ENCODE measurements at places on chromosomes 11 and 22.

DNA sequence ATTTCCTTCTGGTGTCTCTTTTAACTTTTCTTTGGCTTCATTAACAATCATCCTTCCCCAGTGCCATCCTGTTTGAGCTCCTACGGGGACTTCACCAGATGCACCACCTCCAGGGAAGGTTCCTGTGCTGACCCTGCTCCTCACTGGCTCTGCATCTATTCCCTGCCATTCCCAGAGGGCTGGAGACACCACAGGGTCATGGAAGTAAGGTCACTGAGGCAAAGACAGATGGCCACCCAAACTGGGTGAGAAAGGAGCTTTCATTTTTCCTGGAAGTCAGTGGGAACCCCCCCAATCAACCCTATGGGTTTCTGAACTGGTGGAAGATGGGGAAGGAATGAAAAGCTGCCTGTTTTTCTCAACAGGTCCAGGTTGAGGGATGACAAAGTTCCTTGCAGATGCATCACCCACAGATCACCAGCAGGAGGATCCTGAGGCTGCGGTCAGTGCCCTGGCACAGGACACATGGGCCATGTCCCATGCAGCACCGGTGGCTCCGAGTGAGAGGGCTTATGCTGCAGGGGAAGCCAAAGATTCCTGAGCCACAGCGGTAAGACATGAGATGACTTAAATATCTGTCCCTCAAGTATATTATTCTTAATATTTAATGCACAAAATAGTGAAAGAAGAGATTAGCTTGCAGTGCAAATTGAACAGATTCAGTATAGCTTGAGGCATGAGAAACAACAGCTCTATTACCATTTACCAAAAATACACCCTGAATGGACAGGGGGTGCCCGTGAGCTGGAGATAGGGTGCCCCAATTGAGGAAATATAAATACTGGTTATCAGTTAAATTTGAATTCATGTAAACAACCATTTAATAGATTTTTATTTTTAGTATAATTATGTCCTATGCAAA, 73.0 kb upstream of the VPREB1 start:
- DNase-seq, result peak; percentile 2

GRCh38 chr11:83545494-83546260, 259.5 kb upstream of the CCDC90B start:
- DNase-seq, result no peak

DNA sequence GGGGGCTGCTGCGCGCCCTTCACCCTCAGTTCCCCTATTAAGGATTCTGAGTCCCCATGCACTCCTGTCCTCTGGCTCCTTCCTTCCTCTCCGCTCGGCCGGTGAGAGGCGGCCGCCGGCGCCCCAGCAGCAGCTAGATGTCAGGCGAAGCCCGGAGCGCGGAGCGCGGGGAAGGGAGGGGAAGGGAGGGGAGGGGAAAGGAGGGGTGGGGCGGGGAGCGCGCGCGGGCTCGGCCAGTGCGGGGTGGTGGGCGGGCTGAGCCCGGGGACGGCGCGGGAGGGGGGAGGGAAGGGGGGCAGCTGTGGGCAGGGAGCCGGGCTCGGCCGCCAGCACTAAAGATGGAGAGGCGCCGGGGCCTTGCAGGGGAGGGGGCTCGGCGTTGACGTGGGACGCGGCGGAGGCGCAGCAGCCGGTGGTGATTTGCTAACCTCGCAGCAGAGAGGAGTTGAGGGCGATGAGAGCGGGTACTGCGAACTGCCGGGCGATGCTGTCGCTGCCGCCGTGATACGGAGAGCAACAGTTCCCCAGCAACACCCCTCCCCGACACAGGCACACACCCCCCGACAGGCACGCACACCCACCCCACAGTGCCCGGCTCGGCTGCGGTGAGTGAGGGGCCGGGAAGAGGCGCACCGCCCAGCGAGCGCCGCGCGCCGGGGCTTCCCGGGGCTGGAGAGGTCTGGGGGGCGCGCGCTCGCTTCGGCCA, at the start of gene ZBTB16:
Gene ZBTB16 (plus strand): TSS at position 434 of the 706 bp plus-strand sequence. CDS start 3,590 bp downstream, outside the sequence.
- DNase-seq, result peak; percentile 59

- DNase-seq, result peak; percentile 94
Observed at GRCh38 chr11:128210148-128210940, 377.0 kb downstream of the ETS1 start.

GRCh38 chr11:74462009-74462408, 5.3 kb downstream of the KCNE3 start:
- DNase-seq, result no peak

DNA sequence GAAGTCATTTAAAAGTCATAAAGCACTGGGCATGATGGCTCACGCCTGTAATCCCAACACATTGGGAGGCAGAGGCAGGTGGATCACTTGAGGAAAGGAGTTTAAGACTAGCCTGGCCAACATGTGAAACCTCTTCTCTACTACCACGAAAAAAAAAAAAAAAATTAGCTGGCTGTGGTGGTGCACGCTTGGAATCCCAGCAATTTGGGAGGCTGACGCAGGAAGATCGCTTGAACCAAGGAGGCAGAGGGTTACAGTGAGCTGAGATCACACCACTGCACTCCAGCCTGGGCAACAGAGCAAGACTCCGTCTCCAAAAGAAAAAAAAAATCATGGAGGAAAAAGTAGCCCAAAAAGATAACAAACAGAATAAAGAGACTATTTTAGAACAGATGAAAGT, 42.2 kb downstream of the NUP98 start:
- DNase-seq, result no peak

DNA sequence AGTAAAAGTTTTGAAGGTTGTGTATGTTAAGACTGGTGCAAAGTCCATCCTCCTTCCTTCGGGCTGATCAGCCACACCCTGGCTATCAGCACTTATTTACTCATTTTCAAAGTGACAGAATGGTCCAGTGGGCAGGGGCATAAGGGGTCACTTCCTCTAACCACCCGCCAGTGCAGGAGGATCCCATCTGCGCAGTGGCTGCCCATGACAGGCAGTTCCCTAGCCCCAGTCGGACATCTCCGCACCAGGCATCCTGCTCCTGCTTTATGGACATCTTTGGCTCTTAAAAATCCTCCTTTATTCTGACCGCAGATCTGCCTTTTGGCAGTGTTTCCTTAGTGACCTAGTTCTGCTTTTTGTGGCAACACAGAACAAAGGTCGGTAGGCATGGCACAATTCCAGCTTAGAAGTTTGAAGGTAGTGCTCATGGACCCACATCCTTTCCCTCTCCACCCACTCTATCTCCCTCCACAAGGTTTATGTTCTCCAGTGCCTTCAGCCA, 55.9 kb downstream of the BMAL1 start:
- DNase-seq, result no peak

Data from RWPE1 (cell line).